A673 (cell line): ENCODE measurements at places on chromosomes 7 and 10. TPM values are rescaled to one million over a fixed set of nuclear protein-coding genes. Genes with fewer than 3 reads are reported as not detected.

- no peak for DNase-seq
- no peak overlapping the region for H3K4me3 ChIP-seq
- H3K36me3 ChIP-seq = peaks cover 16% of the 10 kb centered on the region
- H3K27me3 ChIP-seq = no peaks in the 10 kb centered on the region
Observed at GRCh38 chr10:89589101-89589720, 53.8 kb upstream of the SLC16A12 start.

- no peaks in the 10 kb centered on the region for H3K27me3 ChIP-seq
- H3K36me3 ChIP-seq = no peaks in the 10 kb centered on the region
- no peak overlapping the region for H3K27ac ChIP-seq
- no peak for DNase-seq
Observed at GRCh38 chr10:117160567-117160966, 22.5 kb upstream of the VAX1 start.

- DNase-seq = peak; percentile 48
- peak overlapping the region; percentile 65 for H3K4me3 ChIP-seq
- no peaks in the 10 kb centered on the region for H3K36me3 ChIP-seq
- H3K27me3 ChIP-seq = no peaks in the 10 kb centered on the region
- H3K4me1 ChIP-seq = peaks cover 17% of the 10 kb centered on the region
Observed at GRCh38 chr10:21172930-21173801, 276.1 kb upstream of the NEBL start.

- H3K4me1 ChIP-seq = no peaks in the 10 kb centered on the region
- H3K4me3 ChIP-seq = no peak overlapping the region
- no peaks in the 10 kb centered on the region for H3K36me3 ChIP-seq
- no peaks in the 10 kb centered on the region for H3K27me3 ChIP-seq
Observed at GRCh38 chr7:71598553-71598952, 466.6 kb downstream of the GALNT17 start.

PPP1R3A gene
- not detected in 2 replicates for total RNA-seq
